ENCODE measurements at places on chromosomes 1 and 21.

DNA sequence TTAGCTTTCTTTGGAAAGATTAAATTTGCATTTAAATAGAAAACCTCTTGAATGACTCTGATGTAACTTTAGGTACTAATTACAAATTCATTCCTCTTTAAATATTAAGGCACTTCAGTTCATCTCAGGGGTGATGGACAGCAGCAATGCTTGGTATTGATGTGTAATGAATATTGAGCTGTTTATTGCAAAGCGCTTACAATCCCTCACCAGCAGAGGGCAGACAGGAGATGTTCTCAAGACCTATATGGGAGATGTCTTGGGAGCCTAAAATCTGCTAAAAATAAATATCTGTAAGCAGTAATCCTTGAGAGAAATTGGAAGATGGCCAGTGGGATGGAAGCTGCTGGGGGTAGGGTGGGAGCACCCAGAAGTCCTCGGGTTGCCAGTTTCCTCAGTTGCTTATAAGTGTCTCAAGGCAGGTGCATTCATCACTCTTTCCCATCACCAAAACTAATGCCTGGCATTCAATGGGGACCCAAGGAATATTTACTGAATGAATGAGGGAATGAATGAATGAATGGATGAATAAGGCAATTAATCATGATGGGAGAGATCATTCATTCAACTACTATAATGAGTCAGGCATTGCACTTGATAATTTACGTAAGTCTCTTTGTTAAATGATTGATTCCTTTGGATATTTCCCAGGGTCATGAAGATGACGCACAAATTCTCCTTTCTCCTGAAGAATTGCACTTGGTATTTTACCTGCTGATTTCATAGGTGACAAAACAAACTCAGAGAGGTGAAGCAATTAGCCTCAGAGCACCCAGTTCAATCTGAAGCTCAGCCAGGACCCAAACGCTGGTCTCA, 2.3 kb downstream of the KLHDC8A start:
- no peak for DNase-seq

DNA sequence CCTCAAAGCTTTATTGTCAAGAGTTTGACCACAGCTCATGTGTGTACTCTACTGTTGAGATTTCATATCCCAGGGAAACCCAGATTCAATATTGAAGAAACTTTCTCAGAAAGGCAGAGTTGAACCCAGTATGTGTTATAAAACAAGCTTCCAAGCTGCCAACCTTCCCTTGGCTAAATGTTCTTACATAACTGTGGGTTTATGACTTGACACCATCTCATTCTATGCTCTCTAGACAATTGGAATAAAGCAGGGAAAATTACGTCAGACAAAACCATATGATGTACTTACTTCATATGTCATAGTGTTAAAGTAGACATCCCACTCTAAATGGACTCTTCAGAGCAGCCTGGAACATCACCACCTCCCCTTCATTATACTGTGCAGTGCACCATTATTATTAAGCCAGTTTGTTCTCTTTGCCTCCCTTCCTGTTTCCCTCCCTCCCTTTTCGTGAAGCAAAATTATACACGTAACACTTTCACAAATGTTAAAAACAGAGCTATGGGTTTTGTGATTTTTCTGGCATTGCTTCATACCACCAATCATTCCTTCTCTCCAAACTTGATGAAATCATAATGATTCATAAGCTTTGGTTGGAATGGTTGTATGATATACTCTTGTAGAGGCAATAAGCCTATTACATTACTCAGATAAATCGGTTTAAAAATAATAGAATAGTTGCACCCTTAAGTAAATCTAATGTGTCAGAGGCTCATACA, 507.2 kb downstream of the LTN1 start:
- DNase-seq: peak; percentile 61

DNA sequence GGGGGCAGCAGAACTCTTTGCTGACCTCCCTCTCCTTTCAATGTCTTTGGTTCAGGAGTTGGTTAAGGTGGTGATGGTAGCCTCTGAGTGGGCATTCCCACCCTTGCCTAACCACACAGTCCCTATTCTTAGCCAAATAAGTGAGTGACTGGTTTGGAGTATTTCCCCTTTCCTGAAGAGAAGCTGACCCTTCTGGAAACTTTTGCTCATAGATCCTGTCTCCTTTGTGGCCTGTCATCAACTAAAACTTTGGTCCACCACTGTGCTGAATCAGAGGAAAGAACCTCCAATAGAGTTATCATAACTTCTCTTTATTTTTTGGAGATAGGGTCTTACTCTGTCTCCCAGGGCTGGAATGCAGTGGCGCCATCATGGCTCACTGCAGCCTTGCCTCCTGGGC, 31.1 kb downstream of the C1orf21 start:
- DNase-seq: no peak

GRCh38 chr1:10980094-10980577, 32.3 kb upstream of the TARDBP start:
- DNase-seq: peak; percentile 35

GRCh38 chr1:94683886-94684285, 136.3 kb upstream of the SLC44A3 start:
- no peak for DNase-seq

DNA sequence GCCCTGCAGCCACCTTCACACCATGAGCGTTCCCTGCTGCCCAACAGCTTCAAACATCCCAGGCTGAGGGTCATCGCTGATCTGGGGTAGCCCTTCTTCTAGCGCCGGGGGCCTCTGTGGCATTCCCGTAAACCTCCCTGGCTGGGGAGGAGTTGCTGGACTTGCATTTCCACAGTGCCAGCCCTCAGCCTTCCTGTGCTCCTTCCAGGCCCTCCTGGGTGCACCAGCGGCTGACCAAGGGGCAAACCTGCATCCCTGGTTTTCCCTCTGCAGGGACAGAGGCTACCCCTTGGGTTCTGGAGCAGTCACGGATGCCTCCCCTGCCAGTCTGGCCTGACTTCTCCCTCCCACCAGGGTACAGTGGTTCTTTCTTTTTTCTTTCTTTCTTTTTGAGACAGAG, 218.7 kb upstream of the TMEM51 start:
- no peak for DNase-seq

DNA sequence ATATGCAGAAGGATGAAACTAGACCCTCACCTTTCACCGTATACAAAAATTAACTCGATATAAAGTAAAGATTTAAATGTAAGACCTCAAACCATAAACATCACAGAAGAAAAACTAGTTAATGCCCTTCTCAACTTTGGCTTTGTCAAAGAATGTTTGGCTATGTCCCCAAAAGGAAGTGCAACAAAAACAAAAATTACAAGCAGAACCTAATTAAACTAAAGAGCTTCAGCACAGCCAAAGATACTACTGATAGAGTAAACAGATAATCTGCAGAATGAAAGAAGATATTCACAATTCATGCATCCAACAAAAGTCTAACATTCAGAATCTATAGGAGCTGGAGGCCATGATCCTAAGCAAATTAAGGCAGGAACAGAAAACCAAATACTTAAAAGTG, 824.6 kb upstream of the NEGR1 start:
- no peak for DNase-seq

GRCh38 chr1:3841491-3841890, 15.5 kb downstream of the CEP104 start:
- no peak for DNase-seq

DNA sequence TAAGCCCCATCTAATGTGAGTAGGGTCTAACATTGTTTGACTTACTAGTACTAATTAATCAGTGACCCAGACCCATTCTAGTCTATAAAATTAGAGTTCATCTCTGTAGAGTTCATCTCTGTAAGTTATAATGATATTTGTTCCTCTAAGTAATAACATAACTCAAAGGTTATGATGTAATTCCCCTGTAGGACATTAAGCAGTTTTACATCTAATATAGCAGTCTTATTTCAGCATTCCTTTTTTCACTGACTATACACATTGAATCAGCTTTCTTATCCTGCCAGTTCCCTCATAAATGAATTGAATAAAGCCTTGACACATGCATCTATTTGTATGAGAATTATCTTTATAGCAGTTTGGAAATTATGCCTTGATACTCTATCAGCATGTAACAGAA, 90.9 kb downstream of the SH3GLB1 start:
- DNase-seq: no peak

GRCh38 chr1:177897998-177898654, 71.7 kb downstream of the SEC16B start:
- DNase-seq: no peak

GRCh38 chr1:81228926-81229325, 571.8 kb upstream of the ADGRL2 start:
- no peak for DNase-seq

- DNase-seq: peak; percentile 27
These were observed 22.8 kb downstream of the RNU5D-1 start for GRCh38 chr1:44707959-44708831.

DNA sequence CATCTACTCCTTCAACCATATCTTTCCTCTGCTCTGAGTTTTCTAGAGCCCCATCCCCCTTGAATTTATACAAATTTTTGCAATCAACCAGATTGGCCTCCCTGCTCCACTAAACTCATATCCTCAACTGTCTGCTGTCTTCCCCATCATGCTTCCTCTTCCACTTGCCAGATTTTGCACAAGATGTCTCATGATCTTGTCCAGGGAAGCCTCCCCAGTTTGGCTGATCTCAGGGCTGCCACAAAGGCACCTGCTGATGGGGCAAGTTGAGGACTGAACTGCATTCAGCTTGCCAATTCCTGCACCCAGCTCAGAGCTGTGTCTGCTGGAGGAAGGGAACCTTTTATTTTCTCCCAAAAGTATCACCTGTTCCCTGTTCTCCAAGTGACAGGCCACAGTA, 3.9 kb upstream of the KCNJ9 start:
- DNase-seq: no peak

DNA sequence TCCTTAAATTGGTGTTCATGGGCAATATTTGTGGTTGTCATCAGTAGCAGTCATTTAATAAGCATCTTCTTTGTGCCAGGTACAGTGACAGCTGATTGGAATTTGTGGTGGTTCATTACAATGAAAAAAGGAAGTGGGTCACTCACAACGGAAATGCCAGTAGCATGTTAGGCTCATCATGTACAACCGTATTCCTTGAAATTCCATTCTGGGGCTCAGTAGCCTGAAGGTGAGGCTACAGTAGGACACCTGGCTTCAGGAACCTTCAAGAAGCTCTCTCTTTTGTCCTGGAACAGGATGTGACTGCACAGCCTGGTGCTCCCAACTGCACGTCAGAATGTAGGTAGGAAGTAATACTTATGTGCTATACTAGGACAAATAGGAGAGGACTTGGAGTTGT, 93.9 kb downstream of the ST3GAL3 start:
- no peak for DNase-seq

- DNase-seq: no peak
These were observed 1.0 kb downstream of the TMEM59 start for GRCh38 chr1:54051933-54052430.

- no peak for DNase-seq
These were observed 29.3 kb downstream of the SDC3 start for GRCh38 chr1:30879126-30879786.

DNA sequence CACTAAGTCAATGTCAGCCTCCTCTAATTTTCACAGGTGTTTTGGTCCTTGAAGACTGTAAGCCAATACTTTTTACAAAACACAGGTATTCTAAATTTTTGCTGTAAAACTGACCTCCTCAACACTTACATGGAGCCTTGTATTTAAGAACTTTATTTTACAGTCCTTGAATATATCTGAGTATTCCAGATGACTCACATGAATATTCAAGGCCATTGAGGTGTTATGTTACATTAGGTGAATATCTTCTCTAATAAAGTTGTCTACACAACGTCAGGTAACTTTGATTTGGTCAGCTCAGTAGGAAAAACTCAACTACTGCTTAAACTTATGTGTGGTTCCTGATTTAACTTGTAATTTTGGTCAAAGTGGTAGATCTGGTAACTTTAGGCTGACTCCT, 254.2 kb downstream of the OLFM3 start:
- no peak for DNase-seq

DNA sequence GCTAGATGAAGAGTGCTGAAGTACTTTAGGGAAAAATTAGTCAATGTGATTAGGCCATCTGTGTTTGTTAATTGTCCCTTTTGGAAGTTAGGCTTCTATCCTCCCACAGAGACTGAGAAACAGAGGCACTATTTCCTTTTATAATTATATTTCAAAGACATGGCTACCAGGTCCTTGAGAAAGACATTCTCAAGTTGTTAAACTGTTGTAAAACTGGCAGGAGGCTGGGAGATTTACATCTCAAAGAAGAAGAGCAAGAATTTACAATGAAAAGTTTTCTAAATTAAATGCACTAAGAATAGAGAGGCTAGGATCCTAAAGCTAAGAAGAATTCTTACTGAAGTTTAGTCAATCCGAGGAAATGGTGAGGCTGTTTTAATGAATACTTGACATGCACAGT, 74.0 kb upstream of the BRINP3 start:
- no peak for DNase-seq

DNA sequence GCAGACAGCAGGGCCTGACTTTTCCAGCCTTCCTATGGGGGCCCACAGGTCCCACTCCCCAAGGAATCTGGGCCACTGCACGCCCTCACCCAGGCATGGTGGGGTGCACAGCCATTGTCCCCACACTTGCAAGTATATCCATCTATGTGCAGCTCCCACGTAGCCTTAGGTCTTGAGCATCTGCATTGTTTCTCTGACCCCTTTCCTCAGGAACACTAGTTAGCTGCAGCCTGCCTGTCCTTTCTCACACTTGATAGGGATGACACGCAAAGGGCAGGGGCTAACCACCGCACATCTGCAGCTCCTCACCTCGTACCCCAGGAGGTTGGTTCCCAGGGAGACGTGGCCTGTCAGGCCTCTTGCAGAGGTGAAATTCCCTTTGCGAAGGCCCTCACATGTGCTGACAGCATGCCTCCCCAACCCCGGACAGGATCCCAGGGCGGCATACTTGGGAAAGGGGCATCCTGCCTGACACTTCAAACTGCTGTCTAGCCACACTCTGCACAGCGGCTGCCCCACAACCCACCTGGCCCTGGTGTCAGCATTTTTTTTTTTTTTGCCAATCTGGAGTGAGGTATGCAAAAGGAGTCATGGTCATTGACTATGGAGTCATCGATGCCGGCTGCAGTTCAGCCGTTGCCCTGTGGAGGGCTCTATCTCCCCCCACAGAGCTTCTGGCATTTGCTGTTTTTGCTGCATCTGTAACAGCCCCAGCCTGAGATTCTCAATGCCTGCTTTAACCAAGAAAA, 5.0 kb downstream of the JMJD4 start:
- peak; percentile 9 for DNase-seq

DNA sequence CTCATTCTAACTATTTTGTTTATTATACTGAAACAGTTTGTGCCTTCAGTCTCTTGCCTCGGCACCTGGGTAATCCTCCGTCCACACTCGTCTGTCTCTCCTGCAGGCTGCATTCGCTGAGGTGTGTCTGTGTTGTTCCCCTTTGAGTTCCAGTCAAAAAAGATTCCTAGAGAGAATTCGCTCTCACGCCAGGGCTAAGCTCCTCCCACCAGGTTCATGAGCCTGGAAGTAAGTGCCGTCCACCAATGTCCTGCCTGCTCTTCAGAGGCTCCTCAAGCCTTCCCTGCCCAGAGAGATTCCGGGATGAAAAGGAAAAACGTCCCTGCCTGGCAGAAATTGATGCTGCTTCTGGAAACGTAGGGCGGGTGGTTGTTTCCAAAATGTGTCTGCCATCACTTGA, 12.9 kb downstream of the KIAA2013 start:
- DNase-seq: no peak

DNA sequence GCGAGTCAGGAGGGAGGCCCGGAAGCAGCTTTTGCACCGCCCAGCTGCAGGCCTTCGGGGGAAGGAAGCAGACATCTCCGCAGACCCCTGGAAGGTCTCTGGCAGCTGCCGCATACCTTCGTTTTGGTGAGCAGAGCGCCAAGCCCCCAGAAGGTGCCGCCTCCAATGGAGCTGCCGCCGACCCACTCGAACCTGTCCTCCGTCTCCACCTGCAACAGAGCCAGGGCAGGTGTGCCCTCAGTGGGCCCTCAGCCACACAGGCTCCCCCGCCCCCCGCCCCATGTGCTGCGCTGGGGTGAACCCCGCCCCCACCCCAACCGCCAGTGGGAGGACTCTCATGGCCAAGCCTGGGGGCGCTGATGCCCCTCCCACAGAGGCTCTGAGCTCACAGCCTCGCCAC, 6.2 kb downstream of the PANK4 start:
- DNase-seq: no peak
